Common myeloid progenitor, CD34-positive (primary cell): ENCODE measurements at places on chromosomes 7 and 10.

GRCh38 chr10:12308057-12308456, 41.3 kb upstream of the CAMK1D start:
- no peak for DNase-seq

- DNase-seq, result no peak
Measured at GRCh38 chr10:129416956-129417765, 49.9 kb upstream of the MGMT start.

DNA sequence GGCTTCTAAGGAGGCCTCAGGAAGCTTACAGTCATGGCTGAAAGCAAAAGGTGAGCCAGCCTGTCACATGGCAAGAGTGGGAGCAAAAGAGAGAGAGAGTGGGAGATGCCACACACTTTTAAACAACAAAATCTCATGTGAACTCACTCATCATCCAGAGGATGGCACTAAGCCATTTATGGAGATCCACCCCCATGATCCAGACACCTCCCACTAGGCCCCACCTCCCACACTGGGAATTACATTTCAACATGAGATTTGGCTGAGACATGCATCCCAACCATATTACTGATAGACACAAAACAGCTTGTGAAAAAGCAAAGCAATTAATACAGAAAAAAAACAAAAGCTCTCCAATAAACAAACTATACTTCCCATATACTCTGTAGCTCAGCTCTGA, 210.3 kb downstream of the GALNT17 start:
- DNase-seq, result no peak

GRCh38 chr7:81526971-81527370, 242.9 kb downstream of the HGF start:
- DNase-seq, result no peak
